CD8-positive, alpha-beta memory T cell (primary cell): ENCODE measurements at places on chromosomes 16 and 17. TPM values are rescaled to one million over a fixed set of nuclear protein-coding genes. Genes with fewer than 3 reads are reported as not detected.

CD300H gene
- total RNA-seq = not detected

UNC45B gene
- total RNA-seq = not detected

ELMO3 gene
- total RNA-seq = 5.3 TPM

GNG13 gene
- total RNA-seq = not detected

CDRT15 gene
- not detected for total RNA-seq

DHRS7C gene
- total RNA-seq = not detected

KRT28 gene
- total RNA-seq = not detected

ARL5C gene
- total RNA-seq = not detected

PRR35 gene
- total RNA-seq = not detected

CYGB gene
- not detected for total RNA-seq

GAS7 gene
- 3.3 TPM for total RNA-seq

METRNL gene
- 22.9 TPM for total RNA-seq

PRAC2 gene
- total RNA-seq = not detected

TSR1 gene
- total RNA-seq = 99.4 TPM

KRT17 gene
- 0.35 TPM for total RNA-seq

KRTAP4-9 gene
- total RNA-seq = not detected

CORO1A gene
- 952 TPM for total RNA-seq

DNA sequence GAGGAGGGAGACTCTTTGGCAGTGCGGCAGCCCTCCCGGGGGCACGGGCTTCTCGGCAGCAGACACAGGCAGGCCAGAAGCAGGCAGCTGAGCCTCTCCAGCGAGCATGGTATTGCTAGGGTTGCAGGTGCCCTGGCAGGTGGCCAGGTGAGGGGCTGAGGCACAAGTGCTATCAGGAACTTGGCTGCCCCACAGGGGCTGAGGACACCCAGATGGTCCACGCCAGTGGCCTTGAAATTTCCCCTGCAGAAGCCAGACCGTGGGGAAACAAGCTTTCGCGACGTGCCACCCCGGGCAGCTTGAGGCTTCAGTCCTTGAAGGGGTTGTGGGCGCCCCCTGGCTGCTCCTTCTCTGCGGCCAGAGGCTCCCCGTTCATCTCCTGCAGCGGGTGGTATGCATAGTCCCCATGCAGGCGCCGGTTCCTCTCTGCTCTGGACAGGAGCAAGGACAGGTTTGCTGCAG lies 8.5 kb downstream of the NAGPA start:
- H3K27ac ChIP-seq = no peak overlapping the region
- H3K4me3 ChIP-seq = no peak overlapping the region
- H3K4me1 ChIP-seq = no peaks in the 10 kb centered on the region
- no peak for DNase-seq
- no peaks in the 10 kb centered on the region for H3K36me3 ChIP-seq

DNA sequence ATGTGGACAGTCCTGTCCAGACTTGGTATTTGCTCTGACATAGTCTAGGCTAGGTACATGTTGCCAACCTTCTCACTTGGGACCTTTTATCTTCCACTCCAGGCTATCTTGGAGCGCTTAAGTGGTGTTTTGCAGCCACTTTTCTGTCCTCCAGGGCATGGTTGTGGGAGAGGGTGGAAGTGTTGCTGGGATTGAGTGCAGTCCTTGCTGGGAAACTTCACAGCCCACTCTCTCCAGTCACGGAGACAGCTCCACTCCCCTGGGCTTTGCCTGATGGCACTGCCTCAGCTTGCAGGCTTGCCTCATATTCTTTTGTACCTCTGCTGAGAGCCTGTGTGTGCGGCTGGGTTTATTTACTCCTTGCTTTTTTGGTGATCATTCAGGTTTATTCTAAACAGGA lies 17.4 kb downstream of the RPA1 start:
- H3K4me1 ChIP-seq = no peaks in the 10 kb centered on the region
- H3K36me3 ChIP-seq = peaks cover 25% of the 10 kb centered on the region
- no peak for DNase-seq
- no peaks in the 10 kb centered on the region for H3K27me3 ChIP-seq
- no peak overlapping the region for H3K4me3 ChIP-seq
- H3K27ac ChIP-seq = no peak overlapping the region

DNA sequence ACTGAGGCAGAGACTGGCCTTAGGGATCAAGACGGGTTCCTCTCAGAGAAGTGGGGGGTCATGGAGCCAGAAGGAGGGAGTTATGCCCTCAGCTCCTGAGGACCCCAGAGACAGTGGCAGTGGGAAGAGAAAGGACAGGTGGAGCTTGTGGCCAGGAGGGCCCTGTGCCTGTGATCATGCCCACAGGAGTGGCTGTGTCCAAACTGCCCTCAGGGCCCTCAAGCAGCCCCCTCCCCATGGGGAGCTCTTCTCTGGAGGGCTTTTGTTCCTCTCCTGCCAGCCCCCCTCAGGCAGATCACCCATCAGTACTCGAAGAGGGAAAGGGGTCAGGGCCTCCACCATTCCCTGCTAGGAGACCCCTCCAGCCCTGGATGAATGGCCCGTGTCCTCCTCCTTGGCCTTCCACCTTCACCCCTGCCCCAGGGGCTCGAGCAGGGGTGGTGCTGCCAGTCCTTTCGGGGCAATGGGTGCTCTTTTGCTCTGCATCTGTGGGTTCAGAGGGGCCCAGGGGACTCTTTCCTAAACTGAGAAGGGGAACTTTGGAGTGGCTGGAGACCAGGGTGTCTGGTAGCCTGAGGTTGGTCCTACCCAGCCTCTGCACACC lies 52.7 kb downstream of the BEAN1 start:
- no peaks in the 10 kb centered on the region for H3K36me3 ChIP-seq
- no peak overlapping the region for H3K27ac ChIP-seq
- H3K4me1 ChIP-seq = peaks cover 21% of the 10 kb centered on the region
- no peaks in the 10 kb centered on the region for H3K27me3 ChIP-seq
- H3K4me3 ChIP-seq = no peak overlapping the region

DNA sequence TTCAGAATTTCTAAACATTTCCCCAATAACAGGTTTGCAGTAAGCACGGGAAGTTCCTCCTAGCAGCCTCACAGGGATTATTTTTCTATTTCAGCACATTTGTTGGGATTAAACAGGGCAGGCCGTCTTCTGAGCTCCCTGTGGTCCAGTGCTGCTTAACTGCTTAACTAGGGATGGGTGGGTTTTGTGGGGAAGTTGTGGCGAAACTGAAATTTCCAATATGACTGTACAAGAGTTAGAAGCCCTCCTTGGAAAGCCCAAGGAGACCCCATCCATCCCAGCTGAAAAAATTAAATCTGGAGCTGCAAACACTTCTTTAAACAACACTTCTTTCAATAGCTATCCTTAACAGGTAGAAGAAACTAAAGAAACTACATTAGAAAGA lies 22.2 kb downstream of the FAM117A start:
- H3K27ac ChIP-seq = peak overlapping the region; percentile 88
- no peak for DNase-seq
- no peaks in the 10 kb centered on the region for H3K27me3 ChIP-seq
- peak overlapping the region; percentile 81 for H3K4me3 ChIP-seq
- H3K4me1 ChIP-seq = peaks cover 95% of the 10 kb centered on the region

- H3K4me1 ChIP-seq = peaks cover 94% of the 10 kb centered on the region
- H3K36me3 ChIP-seq = no peaks in the 10 kb centered on the region
- no peak for DNase-seq
- H3K27ac ChIP-seq = peak overlapping the region; percentile 55
Observed at GRCh38 chr17:57603546-57603945, 141.6 kb downstream of the CCDC182 start.

- H3K27ac ChIP-seq = no peak overlapping the region
- H3K36me3 ChIP-seq = no peaks in the 10 kb centered on the region
- peak overlapping the region; percentile 99 for H3K4me3 ChIP-seq
- DNase-seq = peak; percentile 29
Observed at GRCh38 chr17:35239823-35240222, 3.0 kb upstream of the SLFN5 start.

DNA sequence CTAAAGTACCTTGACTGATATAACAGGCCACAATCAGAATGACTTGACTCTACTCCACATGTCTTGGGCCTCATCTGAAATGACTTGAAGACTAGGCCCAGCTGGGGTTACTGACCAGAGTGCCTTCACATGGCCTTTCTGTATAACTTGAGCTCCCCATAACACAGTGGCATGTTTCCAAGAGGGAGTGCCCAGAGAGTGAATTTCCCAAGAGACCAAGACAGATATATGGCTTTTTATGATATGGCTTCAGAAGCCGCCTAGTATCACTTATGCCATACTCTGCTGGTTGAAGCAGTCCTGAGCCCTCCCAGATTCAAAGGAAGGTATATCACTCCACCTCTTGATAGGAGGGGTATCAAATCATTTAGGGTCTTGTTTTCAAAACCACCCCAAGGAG lies 357.5 kb upstream of the EEF2KMT start:
- H3K27ac ChIP-seq = no peak overlapping the region
- DNase-seq = no peak
- H3K27me3 ChIP-seq = no peaks in the 10 kb centered on the region

GRCh38 chr16:75074920-75075687 lies 41.5 kb downstream of the LDHD start:
- H3K27me3 ChIP-seq = no peaks in the 10 kb centered on the region
- peak; percentile 90 for DNase-seq
- H3K4me1 ChIP-seq = peaks cover 41% of the 10 kb centered on the region
- peak overlapping the region; percentile 33 for H3K27ac ChIP-seq
- H3K4me3 ChIP-seq = peak overlapping the region; percentile 49
- H3K36me3 ChIP-seq = no peaks in the 10 kb centered on the region

- no peak overlapping the region for H3K4me3 ChIP-seq
- DNase-seq = no peak
- H3K4me1 ChIP-seq = peaks cover 37% of the 10 kb centered on the region
Observed at GRCh38 chr17:12050646-12051225, 30.1 kb downstream of the MAP2K4 start.

DNA sequence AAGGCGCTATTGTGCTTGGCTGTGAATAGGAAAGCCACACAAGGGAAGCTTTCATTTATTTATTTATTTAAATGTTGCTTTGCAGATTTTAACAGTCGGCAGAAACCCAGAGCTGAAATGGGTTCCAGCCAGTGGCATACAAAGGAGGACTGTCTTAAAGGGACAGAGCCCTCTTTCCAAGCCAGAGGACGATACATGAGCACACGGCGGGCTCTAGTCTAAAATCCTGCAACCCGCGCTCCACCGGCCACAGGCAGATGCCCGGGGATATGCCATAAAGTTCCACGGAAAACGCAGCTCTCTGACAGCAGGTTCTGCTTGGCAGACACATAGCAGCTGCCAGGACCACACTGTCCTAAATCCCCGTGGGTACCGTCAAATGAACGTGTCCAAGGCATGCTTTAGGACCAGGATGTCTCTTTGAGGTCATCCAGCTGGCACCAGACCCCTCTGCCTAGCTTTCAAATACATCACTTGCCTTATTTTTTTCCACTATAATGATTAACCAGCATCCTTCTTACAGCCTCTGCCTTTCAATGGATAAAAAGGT lies 64.6 kb downstream of the CYTH1 start:
- H3K4me1 ChIP-seq = peaks cover 95% of the 10 kb centered on the region
- no peak for DNase-seq
- H3K27ac ChIP-seq = no peak overlapping the region
- peak overlapping the region; percentile 1 for H3K4me3 ChIP-seq

GRCh38 chr17:3935825-3936355 lies 19.6 kb upstream of the P2RX1 start:
- no peaks in the 10 kb centered on the region for H3K27me3 ChIP-seq
- H3K4me3 ChIP-seq = no peak overlapping the region
- no peak for DNase-seq

- H3K4me1 ChIP-seq = peaks cover 96% of the 10 kb centered on the region
- no peak overlapping the region for H3K4me3 ChIP-seq
- no peak for DNase-seq
- H3K36me3 ChIP-seq = no peaks in the 10 kb centered on the region
Observed at GRCh38 chr16:17365591-17366298, 105.0 kb downstream of the XYLT1 start.
